ENCODE measurements at places on chromosomes 6 and 20. TPM values are rescaled to one million over a fixed set of nuclear protein-coding genes. Genes with fewer than 3 reads are reported as not detected.

GRCh38 chr6:22809370-22809769 lies 240.0 kb downstream of the HDGFL1 start:
- no peak for DNase-seq
- H3K4me3 ChIP-seq = no peak overlapping the region

Gene LRP11
- 5.3 TPM for total RNA-seq

DNA sequence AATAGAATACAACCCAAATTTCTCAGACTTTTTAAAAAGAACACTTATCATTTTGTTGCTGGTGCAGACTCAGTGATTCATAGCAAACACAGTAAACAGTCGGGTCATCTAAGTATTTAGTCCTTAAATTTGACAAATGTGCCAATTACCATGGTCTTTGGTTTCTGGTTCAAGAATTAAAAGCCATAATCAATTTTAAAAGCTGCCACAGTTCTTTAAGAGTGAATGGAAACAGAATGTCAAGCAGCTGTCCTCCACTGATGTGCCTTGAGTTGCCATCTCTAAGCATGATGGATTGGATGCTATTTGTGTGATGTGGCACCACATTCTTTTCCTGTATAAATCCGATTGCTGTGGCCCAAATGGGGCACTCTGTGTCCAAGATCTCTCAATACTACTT lies 67.2 kb upstream of the MLIP start:
- no peak overlapping the region for H3K27ac ChIP-seq
- no peak for DNase-seq
- H3K4me1 ChIP-seq = no peaks in the 10 kb centered on the region
- H3K4me3 ChIP-seq = no peak overlapping the region
- no peaks in the 10 kb centered on the region for H3K27me3 ChIP-seq

Gene BPIFB2
- total RNA-seq = not detected

DNA sequence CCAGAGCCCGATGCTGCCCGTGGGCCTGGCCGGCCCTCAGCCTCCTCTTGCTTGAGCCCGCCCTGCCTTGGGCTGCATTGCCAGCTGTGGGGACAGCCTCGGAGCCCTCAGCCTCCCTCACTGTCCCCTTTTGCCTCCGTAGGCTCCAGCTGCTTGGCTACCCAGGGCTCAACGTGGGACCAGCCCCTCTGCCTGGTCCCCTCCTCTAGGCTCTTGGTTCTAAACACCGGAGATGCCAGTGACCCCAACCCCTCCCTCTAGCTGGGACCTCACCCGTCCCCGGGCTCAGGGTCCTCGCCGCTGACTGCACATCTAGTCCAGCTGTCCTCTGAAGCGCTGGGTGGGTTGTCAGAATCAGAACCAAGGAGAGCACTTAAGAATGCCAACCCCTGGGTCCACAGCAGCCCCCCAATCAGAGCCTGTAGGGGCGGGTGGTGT lies 345.2 kb downstream of the ZFAND3 start:
- no peaks in the 10 kb centered on the region for H3K27me3 ChIP-seq
- DNase-seq = no peak
- H3K27ac ChIP-seq = no peak overlapping the region

Gene EYA4
- 1.3 TPM for total RNA-seq

DNA sequence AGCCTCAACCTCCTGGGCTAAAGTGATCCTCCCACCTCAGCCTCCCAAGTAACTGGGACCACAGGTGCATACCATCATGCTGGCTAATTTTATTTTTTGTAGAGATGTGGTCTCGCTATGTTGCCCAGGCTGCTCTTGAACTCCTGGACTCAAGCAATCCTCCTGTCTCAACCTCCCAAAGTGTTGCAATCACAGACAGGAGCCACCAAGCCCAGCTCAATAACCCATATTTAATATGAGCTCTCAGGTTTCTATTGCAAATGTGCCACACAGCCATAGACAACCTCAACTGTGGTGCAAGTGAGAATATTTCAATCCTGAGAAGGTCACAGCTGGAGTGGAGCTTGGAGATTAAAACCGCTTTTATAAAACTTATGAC lies 14.4 kb downstream of the JPH2 start:
- no peaks in the 10 kb centered on the region for H3K36me3 ChIP-seq
- no peak overlapping the region for H3K4me3 ChIP-seq

Gene LY6G6D
- not detected for total RNA-seq

GRCh38 chr6:121210943-121211342 lies 123.3 kb downstream of the TBC1D32 start:
- DNase-seq = no peak
- H3K4me3 ChIP-seq = no peak overlapping the region
- no peaks in the 10 kb centered on the region for H3K4me1 ChIP-seq
- no peak overlapping the region for H3K27ac ChIP-seq
- H3K27me3 ChIP-seq = no peaks in the 10 kb centered on the region

Gene BRPF3
- 33.0 TPM for total RNA-seq

Gene TAP1
- total RNA-seq = 160 TPM

Data from spleen (tissue), 13 donors.